SHP77 treated with DMSO at 0.1 percent for 48 hours (cell line): ENCODE measurements at places on chromosomes 2 and 18.

- DNase-seq, result no peak
Measured at GRCh38 chr2:128779301-128780095, 460.8 kb upstream of the HS6ST1 start.

DNA sequence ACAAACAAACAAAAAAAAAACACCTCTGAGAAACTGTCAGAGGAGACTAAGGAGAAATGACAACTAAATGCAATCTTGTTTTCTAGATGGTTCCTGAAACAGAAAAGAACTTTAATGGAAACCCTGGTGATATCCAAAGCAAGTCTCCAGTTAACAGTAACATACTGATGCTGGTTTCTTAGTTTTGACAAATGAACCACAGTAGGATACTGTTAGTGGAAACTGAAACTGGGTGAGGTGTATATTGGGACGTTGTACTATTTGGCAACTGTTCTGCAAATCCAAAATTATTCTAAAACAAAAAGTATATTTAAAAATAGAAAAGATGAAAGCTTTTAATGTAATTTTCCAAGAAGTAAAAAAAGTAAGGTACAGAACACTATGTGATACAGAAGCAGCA, 11.4 kb downstream of the SESTD1 start:
- no peak for DNase-seq

- DNase-seq, result no peak
Measured at GRCh38 chr2:240817496-240818292, 2.3 kb downstream of the KIF1A start.

GRCh38 chr2:241976296-241976695, 106.8 kb downstream of the RTP5 start:
- DNase-seq, result no peak

DNA sequence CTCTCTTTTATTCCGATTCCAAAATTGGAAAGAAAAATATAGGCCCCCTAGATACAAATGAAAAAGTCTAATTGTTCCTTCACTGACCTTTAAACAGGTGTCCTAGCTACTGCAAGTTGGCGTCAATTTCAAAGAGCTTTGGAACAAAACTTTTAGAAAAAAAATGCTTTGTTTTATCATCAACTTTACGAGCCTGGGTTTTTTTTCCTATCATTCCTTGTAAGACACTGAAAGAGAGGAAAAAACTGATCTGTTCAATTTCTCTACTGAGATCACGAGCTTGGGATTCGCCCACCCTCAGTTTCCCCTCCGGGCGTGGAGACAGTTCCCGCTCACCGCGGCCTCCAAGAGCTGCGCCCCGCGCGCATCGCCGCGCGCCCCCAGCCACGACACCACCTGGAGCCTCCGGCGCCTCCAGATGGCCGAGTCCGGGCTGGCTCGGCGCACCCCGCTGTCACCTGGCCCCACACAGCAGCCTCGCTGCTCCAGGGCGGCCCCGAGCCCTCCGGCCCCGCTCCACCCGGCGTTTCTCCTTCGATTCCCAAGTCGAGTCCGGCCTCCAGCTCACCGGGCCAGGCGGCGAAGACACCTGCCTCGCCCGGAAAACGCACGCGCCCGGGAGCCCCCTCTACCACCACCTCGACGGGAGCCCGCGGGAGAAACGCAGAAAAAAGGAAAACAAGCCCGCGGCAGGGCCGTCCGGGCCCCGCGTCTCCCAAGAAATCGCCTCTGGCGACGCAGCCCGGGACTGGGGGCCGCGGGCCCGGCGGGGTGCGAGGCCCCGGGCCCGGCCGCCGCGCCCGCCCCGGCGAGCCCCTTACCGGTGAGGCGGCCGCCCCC, 656 bp downstream of the TBC1D8 start:
- no peak for DNase-seq

- DNase-seq, result no peak
Measured at GRCh38 chr18:27704736-27705361, 472.1 kb downstream of the CDH2 start.

DNA sequence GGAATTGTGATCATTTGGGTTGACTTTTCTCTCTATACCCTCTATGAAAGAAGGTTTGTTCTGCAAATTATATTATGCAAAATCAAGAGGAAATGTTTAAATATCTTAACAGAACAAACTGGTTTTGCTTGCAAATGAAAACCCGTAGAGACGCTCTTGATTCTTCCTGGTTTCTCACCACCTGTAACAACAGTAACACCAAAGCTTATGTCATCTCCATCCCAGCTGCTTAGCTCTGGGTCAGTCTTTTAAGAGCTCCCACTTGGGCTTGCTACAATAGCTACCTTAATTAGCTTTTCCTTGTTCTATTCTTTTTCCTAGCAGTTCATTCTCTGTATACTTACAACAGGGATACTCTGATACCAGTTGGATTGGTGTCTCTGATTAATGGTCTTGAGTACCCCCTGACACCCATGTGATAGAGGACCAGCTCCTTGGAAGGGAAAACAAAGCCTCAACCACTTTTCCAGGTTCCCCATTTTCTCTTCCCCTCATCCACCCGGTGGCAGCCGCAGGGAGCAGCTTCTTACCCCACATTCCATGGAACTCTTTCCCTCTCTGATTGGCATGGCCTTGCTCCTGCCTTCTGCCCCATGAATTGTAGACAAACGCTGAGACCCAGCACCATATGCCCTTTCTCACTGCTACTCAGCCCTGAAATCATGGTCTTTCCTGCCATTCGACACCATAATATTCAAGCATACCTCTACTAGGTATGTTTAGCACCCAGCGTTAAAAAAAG, 27.7 kb downstream of the TMEM182 start:
- DNase-seq, result no peak

- peak; percentile 53 for DNase-seq
Measured at GRCh38 chr2:10083692-10084211, 3.5 kb upstream of the CYS1 start.

GRCh38 chr2:25373269-25373981, 31.7 kb upstream of the DNMT3A start:
- peak; percentile 89 for DNase-seq

- no peak for DNase-seq
Measured at GRCh38 chr2:104758199-104758620, 95.7 kb upstream of the POU3F3 start.

DNA sequence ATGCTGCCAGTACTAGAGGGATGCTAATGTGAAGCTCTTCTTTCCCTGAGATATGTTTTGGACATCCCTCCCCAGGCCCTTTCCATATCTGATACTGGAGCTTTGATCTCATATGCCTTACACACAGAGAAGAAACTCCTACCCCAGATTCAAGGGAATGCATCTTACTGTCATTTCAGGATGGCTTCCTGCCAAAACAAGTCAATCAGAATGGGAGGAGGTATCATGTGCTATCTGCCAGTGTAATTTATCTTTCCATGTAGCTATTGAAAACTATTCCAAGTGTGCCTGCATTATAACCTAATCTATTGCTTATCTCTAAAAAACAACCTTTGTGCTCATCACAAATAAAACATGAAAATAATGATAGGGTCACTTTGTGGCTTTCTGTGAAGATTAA, 269.9 kb upstream of the SETBP1 start:
- no peak for DNase-seq

DNA sequence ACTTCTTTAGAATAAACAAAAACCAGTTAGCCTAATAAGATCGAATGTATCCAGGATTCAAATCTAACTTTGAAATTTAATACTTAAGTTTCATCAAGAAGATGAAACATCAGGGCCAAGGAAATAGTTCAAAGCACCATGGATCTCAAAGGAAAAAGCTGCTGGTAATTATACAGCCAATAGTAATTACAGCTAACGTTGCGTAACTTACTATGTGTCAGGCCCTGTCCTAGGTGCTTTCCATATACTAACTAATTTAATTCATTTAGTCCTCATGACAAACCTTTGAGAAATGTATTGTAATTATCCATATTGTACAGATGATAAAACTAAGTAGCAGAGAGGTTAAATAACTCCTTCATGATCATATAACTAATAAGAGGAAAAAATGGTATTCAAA, 598.6 kb downstream of the NYAP2 start:
- no peak for DNase-seq

DNA sequence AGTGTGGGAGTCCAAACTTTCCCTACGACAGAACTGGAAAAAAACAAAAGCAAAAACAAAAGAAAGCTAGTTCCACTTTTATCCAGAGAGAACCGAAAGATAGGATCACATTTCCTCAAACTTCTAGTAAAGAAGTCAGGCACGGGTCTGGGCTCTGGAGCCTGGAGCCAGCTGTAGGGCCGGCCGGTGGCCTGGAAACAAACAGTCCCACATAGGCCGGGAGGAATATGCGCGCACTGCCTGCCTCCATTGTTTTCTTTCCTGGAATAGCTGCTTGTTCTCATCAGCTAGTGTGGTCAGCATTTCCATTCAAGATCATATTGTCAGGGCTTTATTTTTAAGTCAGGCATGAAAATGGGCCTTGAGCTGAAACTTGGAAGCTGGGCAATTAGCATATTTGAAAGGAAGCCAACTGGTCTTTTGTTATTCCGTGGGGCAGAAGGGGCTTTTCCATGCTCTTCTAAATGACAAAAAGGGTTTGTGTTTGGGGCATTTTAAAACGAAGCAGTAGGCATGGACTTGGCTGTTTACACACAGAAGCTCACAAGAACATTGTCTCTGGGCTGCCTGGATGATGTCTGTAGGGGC, 58.7 kb upstream of the RFX8 start:
- no peak for DNase-seq

DNA sequence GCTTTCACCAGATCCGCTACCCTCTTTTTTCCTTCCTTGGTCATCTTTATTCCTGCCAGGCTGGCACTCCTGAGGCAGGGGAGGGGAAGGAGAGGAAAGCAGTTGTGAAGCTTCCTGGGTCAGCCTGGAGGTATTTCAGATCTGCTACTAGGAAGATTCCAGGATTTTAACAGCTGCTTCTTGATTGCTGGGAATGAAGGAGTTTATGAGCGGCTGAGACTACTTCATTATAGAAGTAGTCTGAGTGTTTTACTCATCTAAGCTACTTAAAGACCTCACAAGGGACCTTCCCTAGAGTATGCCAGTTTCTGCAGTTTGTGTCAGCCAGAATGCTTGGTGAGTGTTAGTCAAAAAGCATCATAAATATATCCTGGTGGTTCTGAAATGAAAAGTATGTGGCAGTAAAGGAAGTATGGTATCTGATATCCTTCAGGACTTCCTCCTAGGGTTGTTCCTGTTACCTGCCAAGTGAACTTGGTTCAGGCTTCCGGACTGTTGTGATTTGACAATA, 1.9 kb downstream of the TANC1 start:
- no peak for DNase-seq

DNA sequence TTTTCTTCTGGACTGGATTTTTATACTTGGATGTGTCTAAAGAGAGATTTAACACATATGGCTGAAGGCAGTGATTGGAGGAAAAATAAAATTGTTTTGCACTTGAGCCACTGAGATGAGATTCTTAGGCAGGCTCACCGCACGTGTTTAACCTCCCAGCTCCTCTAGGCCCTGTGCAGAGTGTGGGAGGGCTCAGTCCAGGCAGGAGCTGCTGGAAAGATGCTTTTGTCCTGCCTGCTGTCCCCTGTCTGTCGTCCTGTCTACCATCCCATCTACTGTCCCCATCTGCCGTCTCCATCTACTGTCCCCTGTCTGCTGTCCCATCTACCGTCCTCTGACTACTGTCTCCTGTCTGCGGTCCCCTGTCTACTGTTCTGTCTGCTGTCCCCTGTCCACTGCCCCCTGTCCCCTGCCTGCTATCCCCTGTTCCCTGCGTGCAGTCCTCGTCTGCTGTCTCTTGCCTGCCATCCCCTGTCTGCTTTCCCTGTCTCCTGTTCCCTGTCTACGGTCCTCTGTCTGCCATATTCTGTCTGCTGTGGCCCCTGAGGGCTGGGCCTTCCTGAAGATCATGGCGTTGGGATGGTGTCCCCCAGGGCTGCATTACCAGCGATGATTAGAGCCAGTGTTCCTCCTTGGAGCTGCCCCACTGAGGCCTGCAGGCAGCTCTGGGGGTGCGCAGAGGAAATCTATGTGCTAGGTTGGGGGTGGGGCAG, 43.7 kb upstream of the HS6ST1 start:
- DNase-seq, result no peak

DNA sequence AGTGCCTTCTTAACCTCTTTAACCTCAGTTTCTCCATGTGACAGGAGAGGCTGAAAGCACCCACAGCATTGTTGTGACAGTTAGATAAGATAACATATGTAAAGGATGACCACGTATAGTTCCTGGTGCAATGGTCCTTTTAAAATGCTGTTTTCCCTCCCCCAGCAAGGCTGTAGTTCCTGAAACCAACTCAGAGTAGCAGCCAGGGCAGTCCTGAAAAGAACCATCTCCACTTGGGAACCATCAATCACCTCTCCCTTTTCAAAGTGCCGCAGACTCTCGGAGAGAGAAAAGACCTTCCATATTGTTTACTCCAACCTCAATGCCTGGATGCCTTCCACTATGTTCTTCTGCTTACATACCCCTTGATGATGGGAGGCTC, 158.8 kb downstream of the DDX1 start:
- no peak for DNase-seq

DNA sequence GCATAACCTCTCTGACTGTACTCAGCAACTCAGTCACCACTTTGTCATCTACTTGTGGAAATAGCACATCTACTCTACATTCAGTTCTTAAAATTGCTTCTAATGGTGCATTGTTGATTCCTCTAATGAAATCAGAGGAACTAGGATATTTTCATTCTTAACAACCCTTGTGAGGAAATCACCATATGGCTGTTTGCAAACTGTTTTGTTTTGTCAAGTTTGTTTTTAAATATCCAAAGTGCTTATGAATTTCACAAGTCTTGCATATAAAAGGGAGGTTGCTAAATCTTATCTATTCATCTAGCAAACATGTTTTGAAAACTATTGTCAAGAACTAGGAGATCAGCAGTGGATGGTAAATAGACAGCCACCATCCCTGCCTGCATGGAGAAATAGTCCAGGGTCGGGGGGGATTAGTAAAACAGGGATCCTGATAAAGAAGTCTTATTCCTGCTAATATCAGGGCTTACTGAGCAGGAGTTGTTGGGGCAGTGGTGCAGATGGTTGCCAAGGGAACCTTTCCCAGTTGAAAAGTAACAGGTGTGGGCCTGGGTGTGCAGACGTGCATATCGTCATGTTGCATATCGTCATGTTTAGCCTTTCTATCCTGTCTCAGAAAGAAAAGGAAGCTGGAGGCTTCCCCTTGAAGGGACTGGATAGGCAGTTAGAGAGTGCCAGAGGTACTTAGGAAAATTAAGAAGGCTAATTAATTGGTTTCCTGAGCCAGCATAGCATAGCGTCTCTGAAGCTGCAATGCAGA, 7.5 kb upstream of the MYO3B start:
- no peak for DNase-seq
